ENCODE measurements at places on chromosomes 3 and 15.

- DNase-seq, result no peak
These were observed 117.7 kb downstream of the ALDH1A2 start for GRCh38 chr15:57947781-57948180.

- DNase-seq, result peak; percentile 21
These were observed at the start of the genes LRRC49 and THAP10 for GRCh38 chr15:70892002-70892911. LRRC49 (plus strand) TSS chr15:70892826; CDS start chr15:70892895, 69 bp downstream. THAP10 (minus strand) TSS chr15:70892433; CDS start chr15:70892272, 161 bp downstream.

DNA sequence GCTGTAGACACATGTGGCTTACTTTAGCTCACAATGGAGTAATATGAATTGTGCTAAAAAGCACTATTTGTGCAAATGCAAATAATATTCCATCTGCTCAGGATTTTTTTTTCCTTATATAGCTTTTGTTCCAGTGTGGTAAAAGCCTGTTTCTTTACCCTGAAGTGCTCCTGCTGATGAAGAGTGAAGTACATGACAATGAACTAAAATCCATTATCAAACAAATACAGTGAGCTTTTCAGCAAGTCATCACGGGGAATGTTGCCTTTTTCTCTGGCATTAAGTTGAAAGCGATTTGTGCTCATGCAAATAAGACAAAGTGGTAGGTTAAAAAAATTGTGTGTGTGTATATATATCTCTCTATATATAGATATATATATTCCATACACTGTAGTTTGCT is 28.6 kb upstream of the CCDC39 start:
- DNase-seq, result no peak

DNA sequence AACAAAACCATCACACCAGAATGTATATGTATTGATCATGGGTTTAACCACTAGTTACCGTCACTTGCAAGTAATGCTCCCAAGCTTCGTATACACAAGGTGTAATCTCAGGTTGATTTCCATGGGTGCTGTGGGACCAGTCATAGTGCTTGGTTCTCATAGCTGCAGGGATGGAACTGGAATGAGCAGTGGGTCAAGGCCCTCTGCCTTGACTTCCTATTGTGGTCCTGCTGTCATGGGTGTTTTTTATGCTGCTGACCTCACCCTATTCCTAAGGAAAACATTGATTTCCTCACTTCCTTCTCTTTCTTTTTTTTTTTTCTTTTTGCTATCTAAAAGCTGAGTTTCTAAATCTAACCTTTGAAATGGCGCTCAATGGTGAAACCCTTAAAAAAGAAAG is 325.6 kb upstream of the RASGRP1 start:
- DNase-seq, result no peak

DNA sequence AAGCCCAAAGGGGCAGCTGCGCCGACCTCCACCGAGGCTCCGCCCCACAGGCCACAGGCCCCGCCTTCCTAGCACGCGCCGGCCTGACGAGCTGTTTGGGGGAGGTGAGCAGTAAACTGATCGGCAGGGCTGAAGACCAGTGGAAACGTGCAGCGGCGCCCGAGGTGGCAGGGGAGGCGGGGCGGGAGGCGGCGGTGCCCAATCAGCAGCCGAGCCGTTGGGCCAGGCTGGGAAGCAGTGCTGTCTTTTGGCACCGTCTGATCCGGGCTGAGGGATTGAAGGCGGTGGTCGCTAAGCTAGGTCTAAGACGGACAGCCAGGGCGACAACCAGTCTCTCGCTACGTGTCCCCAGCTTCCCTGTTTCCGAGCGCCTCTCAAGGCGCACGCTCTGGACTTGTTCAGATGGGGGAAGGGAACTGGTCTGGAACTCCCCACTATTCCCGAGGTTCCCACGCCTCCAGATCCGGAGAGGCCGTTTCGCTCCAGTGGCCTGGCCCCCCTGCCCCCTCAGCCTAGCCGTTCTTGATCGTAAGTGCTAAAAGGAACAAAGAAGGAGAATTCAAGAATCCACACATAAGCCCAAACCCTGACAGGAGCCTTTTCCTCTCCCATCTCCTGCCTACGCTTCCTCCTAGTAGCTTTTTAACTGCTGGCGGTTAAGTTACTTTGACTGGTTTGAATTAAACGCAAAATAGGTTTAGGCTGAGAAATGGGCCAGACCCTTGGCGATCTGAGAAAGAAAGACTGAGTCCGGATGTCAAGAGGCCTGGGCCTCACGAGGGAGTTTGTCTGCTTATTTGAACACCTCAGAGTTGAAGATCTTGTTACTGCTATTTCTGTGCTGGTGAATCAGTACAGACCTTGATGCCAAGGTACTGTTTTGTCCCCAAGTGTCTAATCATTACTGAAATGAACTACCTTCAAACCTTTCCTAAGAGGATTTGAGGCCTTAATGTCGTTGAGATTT is at the start of gene FMN1:
FMN1 (minus strand) TSS at position 11 of the 967 bp plus-strand sequence. CDS start 39,800 bp downstream, outside the sequence.
- peak; percentile 89 for DNase-seq

- no peak for DNase-seq
These were observed 2.7 kb downstream of the VGLL3 start for GRCh38 chr3:86988235-86988634.

- DNase-seq, result no peak
These were observed 109.4 kb upstream of the MBNL1 start for GRCh38 chr3:152159328-152159727.

DNA sequence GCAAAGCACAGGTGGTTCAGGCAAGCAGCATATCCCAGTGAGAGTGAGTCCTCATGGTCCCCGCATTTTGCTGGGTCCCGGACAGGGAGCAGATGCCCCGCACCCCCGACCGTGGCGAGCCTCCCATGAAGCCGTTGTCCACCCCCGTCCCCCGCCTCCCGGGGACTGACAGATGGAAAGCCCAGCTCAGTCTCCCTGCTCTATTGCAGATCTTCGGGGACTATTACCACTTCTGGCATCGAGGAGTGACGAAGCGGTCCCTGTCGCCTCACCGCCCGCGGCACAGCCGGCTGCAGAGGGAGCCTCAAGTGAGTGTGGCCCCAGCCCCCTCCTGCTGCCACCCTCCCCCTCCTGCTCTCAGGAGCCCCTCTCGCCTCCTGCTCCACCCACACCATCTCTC is 7.7 kb downstream of the FURIN start:
- DNase-seq, result no peak

DNA sequence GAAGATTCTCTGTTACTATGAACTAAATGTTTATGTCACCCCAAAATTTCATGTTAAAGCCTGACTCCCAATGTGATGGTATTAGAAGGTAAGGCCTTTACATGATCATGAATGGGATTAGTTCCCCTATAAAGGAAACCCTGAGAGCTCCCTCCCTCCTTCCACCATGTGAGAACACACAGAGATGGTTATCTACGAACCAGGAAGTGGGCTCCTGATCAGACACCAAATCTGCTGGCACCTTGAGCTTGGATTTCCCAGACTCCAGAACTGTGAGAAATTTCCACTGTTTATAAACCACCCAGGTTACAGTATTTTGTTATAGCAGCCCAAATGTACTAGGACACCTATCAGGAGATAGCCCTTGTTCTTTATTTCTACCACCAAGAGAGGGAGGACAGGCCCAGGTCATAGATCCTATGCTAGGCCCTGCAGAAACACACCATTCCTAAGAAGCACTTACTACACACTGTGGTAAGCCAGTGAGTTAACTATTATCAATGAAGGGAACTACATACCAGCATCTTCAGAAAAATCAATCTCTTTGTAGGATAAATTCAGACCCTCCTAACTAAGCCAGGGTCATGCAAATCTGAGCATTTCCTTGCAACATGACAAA is 59.0 kb downstream of the PRKAR2A start:
- no peak for DNase-seq

GRCh38 chr15:44694416-44694815 is 16.7 kb downstream of the PATL2 start:
- DNase-seq, result no peak

GRCh38 chr3:70856414-70857162 is 544.1 kb upstream of the MDFIC2 start:
- no peak for DNase-seq

DNA sequence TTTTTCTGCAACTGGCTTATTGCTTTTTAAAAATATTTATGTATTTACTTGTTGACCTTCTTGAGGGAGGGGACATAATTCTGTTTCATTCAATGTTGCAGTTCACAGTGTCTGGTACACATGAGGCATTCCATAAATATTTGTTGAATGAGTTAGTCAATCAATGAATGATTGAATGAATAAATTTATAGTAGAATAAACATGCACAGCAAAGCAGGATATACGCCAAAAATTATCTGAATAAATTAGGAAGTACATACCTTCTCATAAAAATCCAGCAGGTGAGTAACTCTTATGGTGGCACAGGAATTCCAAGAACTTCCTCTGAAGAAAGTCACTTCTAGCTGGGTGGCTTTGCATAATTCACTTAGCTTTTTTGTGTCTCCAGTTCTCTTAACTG is 469.4 kb upstream of the ATP11B start:
- DNase-seq, result no peak

GRCh38 chr3:112773864-112774263 is 72.8 kb downstream of the CD200R1L start:
- no peak for DNase-seq

GRCh38 chr3:65030847-65031463 is 343.2 kb upstream of the ADAMTS9 start:
- DNase-seq, result no peak

DNA sequence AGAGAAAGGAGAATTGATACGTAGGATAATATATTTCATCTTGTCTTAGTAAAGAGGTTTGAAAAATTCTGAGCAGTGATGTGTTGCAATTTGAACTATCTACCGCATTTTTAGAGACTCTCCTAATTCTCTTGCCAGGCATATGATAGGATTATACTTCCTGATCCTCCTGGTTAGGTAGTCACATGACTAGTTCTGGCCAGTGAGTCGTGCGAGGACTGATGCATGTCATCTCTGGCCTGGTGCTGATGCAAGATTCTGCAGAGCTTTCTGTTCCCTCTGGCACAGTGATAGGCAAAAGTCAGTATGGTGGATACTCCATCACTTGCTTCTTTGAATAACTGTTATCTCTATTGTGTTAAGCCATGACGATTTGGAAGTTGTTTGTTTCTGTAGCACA is 277.6 kb upstream of the NAALADL2 start:
- no peak for DNase-seq

DNA sequence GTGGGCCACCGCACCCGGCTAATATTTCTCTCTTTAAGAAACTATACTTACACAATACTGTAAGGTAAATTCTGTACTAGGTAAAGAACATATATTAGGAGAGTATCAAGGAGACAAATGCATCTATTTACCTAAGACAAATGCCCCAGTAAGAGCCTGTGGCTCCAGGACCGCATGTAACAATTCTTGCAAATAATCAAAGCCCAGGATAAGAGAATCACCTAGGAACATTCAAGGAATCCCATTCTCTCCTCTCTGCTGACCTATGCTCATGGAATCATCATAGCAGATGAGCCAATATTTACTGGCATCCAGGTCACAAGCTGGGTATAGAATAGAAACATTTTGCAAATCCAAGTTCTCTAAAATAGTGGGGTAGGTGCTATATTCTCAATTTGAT is 347.7 kb downstream of the FOXP1 start:
- DNase-seq, result no peak

- no peak for DNase-seq
These were observed 93.2 kb downstream of the CACNA2D3 start for GRCh38 chr3:54215521-54215920.

DNA sequence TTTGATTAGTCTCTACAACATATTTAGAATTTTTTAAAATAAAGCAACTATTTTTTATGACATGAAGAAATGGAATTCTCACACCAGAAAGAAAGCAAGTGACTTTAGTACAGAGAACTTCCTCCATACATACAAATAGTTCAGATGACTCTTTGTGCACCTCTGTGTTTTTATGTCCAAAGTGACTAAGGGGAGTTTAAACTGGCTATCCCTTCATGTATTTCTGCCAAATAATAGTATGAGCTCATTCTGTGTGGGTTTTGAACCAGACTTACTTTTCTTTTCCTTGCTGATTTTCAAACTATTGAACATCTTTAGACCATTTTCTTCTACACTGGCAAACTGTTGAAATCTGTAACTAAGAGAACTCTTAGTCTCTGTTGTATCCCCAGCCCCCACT is 196.3 kb downstream of the EPHA3 start:
- DNase-seq, result no peak

DNA sequence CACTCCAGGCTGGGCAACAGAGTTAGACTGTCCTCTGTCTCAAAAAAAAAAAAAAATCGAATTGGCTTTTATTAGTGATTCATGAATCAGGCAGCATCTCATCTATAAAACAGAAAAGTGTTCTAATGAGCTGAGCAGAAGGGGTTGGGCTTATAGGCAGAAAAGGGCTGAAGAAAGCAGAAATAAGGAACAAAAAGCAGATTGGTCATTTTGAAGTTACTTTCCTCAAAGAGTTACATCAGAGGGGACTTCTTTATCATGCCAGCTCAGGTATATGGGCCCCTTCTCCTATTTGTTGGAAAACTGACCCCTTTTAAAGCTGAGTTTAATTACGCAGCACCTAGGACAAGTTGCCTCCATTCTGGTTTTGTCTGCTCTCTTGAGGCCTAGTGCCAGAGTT is 722 bp upstream of the POGLUT1 start:
- no peak for DNase-seq

DNA sequence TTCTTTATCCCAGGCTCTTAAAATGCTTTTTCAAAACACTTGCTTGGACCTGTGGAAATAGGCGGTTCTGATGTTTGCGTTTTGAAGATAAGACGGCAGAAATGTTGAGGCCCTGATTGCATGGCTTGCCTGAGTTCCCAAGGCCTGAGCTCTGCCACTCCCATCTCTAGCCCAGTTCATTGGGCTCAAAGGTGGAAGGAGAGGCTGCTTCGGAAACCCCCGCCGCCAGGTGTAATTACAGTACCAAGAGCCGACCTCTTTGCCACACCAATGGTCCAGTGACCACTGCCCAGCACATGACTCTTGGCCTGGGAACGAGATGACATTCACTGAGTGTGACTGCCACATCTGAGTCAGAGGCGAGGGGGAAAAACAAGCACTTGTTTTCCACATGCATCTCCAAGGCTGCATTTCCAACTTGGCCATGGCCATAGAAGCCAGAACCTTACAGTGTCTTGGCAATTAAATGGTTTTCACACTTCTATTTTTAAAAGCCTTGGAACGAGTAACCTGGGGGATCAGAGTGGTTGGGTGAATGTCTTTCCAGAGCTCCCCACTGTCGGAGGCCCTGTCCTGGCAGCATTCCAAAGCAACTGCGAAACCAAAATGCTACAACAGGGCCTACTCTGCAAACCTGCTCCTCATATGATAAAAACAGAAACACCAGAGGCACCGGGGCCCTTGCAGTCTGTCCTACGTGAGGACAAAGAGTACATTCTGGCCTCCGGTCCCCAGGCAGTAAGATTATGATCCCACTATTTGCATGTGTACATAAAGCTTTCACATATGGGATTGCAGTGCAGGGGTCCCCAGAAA is 63.8 kb upstream of the CGNL1 start:
- no peak for DNase-seq

- no peak for DNase-seq
These were observed 1.6 kb downstream of the BTBD1 start for GRCh38 chr15:83065431-83065830.

DNA sequence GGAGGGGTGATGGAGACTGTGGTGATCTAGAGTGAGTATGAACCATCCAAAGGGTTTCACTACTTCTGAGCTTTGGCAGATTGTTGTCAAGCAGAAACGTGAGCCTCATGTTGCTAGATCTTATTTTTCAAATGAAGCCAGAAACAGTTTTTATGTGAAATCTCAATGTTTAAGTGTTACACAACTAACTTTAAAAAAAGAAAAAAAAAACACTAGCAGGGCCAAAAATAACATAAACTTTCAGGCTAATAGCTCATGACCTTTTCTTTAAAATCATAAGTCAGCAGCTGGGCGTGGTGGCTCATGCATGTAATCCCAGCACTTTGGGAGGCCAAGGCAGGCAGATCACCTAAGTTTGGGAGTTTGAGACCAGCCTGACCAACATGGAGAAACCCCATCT is 2.1 kb upstream of the HTR3D start:
- no peak for DNase-seq

- no peak for DNase-seq
These were observed 20.5 kb upstream of the IQSEC1 start for GRCh38 chr3:13093687-13094086.

- peak; percentile 73 for DNase-seq
These were observed 41.2 kb upstream of the UBE2Q2 start for GRCh38 chr15:75801859-75802593.
